Hypothalamus (tissue), 51 donors: ENCODE measurements at places on chromosomes 5 and 9.

DNA sequence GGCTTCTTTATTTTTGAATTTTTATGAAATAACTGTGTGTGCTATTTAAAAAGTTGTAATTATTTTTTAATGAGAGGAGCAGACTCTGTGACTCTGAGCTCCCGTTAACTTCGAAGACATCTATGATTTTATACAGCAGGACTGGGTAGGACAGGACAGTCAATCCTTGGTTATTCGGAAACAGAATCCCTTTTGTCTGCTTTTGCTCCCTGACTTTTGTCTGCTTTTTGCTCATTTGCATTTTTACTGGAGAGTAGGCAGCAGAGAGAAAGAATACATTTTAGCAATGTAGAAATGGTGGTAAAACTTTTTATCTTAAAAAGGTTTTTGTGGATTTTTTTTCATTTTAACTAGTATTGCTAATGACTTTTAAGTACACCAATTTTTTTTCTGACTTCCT lies 303.6 kb downstream of the ARHGAP26 start:
- no peak for DNase-seq

DNA sequence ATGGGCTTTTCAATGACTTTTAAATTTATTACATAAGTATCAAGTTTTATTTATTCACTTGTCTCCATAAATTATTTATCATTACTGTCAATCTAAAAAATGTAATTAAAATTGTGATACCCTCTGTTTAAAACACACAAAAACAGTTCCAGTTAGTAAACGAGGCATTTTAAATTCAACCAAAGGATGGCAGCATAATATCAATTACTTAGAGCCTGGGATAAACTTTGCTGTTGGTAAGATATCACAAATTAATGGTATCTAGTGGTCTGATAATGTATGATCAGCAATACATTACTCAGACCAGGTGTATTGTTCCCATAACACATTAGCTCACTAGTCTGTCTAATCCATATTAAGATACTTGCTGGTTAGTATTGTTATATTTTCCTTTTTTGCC lies 9.6 kb upstream of the IFNE start:
- DNase-seq, result no peak

DNA sequence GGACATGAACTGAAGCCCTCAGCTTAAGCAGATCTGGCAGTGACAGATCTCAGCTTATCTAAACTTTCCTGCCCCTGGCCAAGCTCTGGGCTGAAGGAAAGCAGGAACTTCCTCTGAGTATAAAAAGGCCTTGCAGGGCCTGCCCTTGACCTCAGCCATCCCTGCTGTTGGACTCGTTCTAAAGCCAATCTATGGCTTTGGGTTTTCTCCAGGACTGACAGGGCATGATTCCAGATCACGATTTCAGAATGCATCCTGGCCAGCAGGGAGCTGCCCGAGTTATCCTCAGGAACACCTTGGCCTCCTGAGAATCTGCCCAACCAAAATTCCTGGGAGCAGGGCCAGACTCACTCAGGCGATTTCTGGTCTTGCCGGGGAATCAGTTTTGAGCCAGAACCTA lies 502.7 kb downstream of the TLE4 start:
- no peak for DNase-seq

DNA sequence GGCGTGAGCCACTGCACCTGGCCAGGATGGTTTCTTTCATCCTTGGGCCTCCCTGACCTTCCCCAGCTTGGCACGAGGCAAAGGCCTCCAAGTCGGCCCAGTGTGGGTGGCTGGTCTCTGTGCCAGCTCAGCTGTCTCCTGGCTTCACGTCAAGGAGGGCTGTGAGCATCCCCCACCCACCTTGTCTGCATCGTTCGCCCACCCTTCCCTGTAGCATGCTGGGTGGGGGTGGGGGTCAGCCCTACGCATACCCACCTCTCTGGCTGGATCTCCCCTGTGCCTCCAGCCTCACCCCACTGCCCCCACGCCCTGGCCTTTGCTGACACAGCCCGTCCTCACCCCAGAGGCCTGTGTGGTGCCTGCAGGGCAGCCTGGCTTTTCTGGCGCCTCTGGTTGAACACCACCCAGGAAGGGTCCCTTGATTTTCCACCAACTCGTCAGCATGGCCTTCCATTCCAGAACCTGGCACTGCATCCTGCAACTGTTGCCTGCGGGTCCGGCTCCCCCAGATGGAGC lies 8.8 kb upstream of the WDR5 start:
- DNase-seq, result no peak

DNA sequence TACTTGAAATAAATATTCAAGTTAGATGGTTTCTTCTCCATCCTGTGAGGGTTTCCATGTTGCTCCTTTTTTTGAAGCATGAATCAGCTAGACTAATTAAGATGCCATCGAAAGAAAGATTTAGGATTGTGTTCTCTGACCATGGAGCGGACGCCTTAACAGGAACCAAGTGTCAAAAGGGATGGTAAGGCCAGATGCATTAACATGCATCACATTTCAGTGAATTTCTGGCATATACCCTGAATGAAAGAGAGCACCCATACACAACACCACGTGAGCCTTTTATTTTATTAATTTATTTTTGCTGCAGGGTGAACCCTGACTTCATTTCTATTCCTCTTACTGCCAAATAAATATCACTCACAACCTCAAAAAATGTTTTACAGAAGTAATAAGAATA lies 1045.3 kb upstream of the ARRDC3 start:
- DNase-seq, result no peak

DNA sequence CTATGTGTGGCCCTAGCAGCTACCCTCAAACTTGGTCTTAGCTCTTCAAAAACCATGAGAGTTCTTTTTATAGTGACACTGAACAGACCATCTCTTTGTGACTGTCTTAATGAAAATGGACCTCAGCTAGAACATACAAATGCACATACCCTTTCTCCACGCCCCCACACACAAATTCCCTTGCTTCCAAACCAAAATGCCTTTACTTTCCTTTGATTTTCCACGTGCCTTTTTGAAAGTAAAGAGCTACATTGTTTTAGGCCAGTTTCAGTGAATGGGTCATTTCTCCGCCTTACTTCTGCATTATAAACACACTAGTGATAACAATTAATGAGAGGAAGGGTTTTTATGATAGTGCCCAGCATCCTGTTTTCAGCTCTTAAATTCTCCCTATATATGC lies 105.8 kb upstream of the EFNA5 start:
- no peak for DNase-seq

- DNase-seq, result no peak
Measured at GRCh38 chr5:102596113-102596512, 97.3 kb upstream of the SLCO6A1 start.

DNA sequence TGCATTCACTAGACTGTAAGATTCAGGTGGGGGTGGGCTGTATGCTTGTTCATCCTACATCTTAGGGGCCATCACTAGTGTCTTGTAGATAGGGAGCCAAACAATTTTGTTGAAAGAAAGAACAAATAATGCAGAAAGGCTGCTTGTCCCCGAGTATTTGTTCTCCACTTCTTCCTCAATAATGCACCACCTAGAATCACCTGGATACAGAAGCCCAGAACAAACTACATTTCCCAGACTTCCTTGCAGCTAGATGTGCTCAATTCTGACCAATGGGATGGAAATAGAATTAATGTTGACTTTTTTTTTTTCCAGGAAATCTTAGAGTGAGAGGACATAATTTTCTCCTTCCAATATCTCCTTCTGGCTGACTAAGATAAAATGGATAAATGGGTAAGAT lies 38.9 kb upstream of the TNFSF8 start:
- DNase-seq, result no peak

DNA sequence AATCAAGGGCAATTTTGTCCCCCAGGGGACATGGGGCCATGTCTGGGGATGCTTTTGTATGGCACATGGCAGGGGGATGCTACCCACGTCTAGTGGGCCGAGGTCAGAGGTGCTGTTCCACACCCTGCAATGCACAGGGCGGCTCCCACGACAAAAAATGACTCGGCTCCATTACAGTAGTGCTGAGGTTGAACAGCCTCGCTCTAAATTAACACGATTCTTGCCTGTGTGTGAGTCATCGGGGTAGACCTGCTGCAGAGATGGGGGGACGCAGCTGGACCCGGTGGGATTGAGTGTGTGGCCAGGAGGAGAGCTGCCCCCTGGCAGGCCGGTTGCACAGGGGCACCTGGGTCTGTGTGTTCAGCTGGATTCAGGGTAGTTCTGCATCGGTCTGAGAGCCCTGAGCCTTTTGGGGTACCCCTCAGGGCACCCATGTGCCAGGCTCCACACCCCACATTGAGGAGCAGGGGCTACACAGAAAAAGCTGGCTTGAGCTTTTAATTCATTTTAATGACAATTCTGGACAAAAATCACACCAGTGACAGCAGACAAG lies 20.0 kb upstream of the COL5A1 start:
- DNase-seq, result no peak

GRCh38 chr9:38318759-38319495 lies 73.6 kb upstream of the ALDH1B1 start:
- no peak for DNase-seq
